ENCODE measurements at places on chromosomes 4 and X.
A peak's percentile ranks its signal among the peaks of the same experiment; 100 is the strongest.

DNA sequence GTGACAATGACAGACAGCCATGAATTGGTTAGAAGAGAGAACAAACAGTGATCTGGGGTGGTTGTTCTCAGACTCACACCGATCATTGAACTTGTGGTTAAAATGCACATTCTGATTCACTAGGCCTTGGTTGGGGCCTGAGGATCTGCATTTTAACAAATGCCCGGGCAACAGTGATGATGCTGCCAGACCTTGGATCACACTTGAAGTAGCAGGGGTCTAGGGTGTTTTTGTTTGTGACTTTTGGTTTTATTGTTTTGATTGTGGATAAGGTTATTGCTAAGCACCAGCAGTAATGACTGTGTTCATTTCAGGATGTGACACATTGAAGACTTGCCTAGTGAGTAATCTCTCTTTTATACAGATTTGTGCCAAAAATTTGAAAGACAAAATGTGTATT is 36.5 kb downstream of the TXLNG start:
- no peak for ATAC-seq

- no peak for ATAC-seq
Observed at GRCh38 chr4:153517159-153517558, 51.0 kb downstream of the TMEM131L start.

- ATAC-seq = no peak
Observed at GRCh38 chr4:110634350-110635162, 11.7 kb upstream of the PITX2 start.

- peak; percentile 48 for ATAC-seq
Observed at GRCh38 chr4:2469192-2469984, 482 bp downstream of the RNF4 start.

GRCh38 chr4:170610434-170610833 is 520.7 kb upstream of the AADAT start:
- ATAC-seq = no peak

Measured in motor neuron (in vitro differentiated cells).